Activated CD4-positive, alpha-beta T cell treated with anti-CD3 and anti-CD28 coated beads, Interleukin-2, amount 10 ng/mL, durations not matched to agents 7 days and 5 days (primary cell): ENCODE measurements at places on chromosomes 4 and X. TPM values are rescaled to one million over a fixed set of nuclear protein-coding genes. Genes with fewer than 3 reads are reported as not detected.

GRCh38 chrX:9656277-9656676, 109.4 kb downstream of the GPR143 start:
- H3K4me3 ChIP-seq, result no peak overlapping the region
- DNase-seq, result no peak
- peaks cover 8% of the 10 kb centered on the region for H3K36me3 ChIP-seq

- no peak overlapping the region for H3K4me3 ChIP-seq
- DNase-seq, result no peak
- no peaks in the 10 kb centered on the region for H3K4me1 ChIP-seq
- no peak overlapping the region for H3K27ac ChIP-seq
- H3K27me3 ChIP-seq, result peaks cover 14% of the 10 kb centered on the region
These were observed 157.7 kb downstream of the CCNG2 start for GRCh38 chr4:77314697-77315096.

GRCh38 chrX:12548341-12548740, 242.9 kb upstream of the PRPS2 start:
- no peak for DNase-seq
- H3K4me3 ChIP-seq, result no peak overlapping the region
- H3K27me3 ChIP-seq, result no peaks in the 10 kb centered on the region
- no peaks in the 10 kb centered on the region for H3K36me3 ChIP-seq
- no peak overlapping the region for H3K27ac ChIP-seq

DNA sequence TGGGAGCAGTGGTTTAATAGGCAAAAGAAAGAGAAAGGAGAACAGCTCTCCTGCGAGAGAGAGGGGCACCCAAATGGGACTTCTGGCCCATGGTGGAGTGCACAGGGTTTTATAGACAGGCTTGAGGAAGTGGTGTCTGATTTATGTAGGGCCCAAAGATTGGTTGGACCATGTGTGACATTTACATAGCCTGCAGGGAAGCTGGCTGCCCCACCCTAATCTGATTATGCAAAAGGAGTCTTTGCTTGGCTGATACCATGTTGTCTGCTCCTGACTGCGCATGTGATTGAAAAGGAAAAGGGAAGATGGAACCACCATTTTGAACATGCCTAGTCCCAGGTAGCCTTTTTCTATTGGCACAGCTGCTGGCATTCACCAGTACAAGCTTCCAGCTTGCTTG, 100.0 kb upstream of the DIPK2B start:
- DNase-seq, result no peak
- H3K36me3 ChIP-seq, result no peaks in the 10 kb centered on the region
- H3K4me1 ChIP-seq, result no peaks in the 10 kb centered on the region
- H3K4me3 ChIP-seq, result no peak overlapping the region
- no peak overlapping the region for H3K27ac ChIP-seq
- no peaks in the 10 kb centered on the region for H3K27me3 ChIP-seq

PABPC1L2A gene
- total RNA-seq, result not detected

DNA sequence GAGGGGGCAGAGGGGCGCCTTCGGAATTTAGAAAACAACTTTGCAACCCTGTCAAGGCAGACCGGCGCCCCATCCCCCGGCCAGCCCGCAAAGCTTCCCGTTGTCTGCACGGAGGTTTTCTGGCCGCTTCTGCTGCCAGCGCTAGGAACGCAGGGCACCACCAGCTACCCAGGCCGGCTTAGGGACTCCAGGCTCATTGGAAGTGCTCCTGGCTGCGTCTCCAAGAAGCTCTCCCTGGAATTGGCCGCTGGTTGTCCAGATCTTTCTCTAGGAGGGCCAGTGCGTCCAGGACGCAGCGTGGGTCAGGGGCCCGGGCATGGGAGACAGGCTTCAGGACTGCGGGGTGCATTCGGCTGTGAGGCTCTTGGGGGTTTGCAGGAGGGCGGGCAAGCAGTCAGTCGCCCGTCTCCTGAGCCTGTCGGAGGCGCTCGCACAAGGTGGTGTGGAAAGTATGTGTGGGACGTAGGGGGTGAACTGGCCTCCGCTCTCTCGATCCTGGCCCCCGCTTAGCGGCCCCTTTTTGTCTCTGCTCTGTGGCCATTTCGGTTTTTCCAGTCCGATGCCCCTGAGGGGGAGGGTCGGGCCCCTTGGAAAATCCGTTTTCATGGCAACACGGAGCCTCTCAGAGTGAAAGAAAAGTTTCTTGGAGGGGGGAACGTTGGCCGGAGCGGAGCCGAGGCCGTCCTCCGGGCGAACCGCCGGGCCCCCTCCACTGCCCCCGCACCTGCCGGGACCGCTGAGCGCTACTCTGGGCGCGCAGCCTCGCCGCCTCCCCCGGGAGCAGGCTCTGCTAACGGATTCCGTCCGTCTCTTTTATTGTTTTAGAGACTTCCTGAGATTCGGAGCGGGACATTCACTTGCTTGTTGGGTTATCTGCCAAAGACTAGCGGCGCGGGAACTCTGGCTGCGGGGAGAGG, 810 bp upstream of the SOX3 start:
- H3K27ac ChIP-seq, result no peak overlapping the region
- DNase-seq, result no peak
- H3K4me1 ChIP-seq, result no peaks in the 10 kb centered on the region
- no peak overlapping the region for H3K4me3 ChIP-seq
- no peaks in the 10 kb centered on the region for H3K36me3 ChIP-seq
- H3K27me3 ChIP-seq, result peaks cover 59% of the 10 kb centered on the region

TASL gene
- 6.2 TPM for total RNA-seq

DNA sequence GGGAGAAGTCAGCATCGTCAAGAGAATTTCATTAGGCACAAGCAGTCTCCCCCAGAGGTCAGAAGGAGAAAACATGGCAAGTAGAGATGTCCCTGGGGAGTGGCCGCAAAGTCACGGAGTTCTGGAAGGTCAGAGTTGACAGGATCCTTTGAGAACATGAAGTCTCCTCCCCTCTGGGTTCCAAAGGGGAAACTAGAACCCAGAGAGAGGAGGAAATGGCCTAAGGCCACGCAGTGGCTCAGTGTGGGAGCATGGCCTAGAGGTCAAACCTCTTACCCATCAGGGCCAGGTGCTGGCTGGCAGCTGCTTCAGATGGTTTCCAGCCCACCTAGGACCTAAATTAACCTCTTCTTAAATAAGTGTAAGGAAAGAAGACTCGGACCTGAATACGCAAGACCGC, 884 bp downstream of the IDH3G start:
- peak overlapping the region; percentile 82 for H3K27ac ChIP-seq
- H3K36me3 ChIP-seq, result peaks cover 11% of the 10 kb centered on the region
- peaks cover 21% of the 10 kb centered on the region for H3K4me1 ChIP-seq
- H3K27me3 ChIP-seq, result no peaks in the 10 kb centered on the region
- peak overlapping the region; percentile 93 for H3K4me3 ChIP-seq

EGF gene
- not detected for total RNA-seq

DNA sequence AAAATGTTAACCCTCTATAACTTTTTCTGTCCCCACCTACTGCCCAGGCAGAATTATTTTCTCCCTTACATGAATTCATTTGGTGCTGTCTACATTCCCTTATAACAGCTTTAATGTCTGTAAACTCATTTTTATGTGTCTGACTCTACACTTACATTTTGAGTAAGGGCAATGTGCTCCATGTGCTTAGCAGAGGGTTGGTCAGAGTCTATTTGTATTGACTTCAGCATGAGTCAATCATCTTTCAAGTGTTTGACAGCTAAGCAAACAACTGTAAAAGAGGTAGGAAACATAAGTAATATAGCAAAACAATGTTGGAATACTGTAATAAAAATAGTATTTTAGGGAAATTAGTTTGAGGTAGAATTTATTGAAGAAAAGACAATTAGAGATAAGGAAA, 6.3 kb downstream of the IL15 start:
- peaks cover 12% of the 10 kb centered on the region for H3K4me1 ChIP-seq
- DNase-seq, result no peak
- no peaks in the 10 kb centered on the region for H3K36me3 ChIP-seq
- H3K4me3 ChIP-seq, result no peak overlapping the region

DNA sequence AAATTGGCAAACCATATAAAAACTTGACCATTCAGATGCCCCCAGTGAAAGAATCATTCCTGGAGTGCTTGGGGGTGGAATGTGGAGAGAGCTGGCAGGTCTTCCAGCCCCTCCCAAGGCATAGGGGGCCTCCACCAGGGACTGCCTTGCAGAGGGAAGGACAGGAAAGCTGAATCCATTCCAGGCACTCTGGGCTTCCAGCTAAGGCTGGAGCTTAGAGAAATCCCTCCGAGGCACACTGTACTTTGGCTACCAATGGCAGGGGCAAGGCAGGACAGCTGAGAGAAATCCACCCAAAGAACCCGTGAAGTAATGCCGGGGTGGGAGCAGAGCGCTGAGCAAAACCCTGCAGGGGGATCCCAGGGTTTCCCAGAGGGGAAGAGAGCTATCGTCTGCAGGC, 4.0 kb downstream of the CENPU start:
- DNase-seq, result no peak
- H3K4me1 ChIP-seq, result peaks cover 62% of the 10 kb centered on the region
- H3K27me3 ChIP-seq, result no peaks in the 10 kb centered on the region
- peaks cover 47% of the 10 kb centered on the region for H3K36me3 ChIP-seq
- no peak overlapping the region for H3K4me3 ChIP-seq

DNA sequence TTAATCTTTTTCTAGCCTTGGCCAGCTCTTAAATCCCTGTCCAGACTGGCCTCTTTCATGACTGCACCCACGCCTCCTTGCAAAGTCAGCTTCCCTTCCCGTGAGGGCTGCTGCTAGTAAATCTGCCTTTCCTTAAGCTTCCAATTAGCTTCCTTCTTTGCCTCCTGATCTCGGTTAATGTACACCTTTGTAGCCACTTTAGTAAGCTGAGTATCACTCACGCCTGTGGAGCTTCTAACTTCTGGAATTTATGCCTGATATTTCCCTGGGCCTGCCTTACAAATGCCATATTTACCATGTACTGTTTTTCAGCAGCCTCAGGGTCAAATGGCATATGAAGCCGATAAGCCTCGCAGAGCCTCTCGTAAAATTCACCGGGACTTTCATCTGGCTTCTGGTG, 5.1 kb upstream of the UGT8 start:
- H3K4me1 ChIP-seq, result no peaks in the 10 kb centered on the region
- no peak for DNase-seq
- no peak overlapping the region for H3K27ac ChIP-seq

GRCh38 chr4:118942465-118942864, 53.8 kb downstream of the SYNPO2 start:
- no peak overlapping the region for H3K27ac ChIP-seq
- peaks cover 5% of the 10 kb centered on the region for H3K27me3 ChIP-seq
- no peak overlapping the region for H3K4me3 ChIP-seq
- no peak for DNase-seq

GRCh38 chrX:34631479-34632220, 25.4 kb downstream of the TMEM47 start:
- H3K4me3 ChIP-seq, result no peak overlapping the region
- H3K4me1 ChIP-seq, result no peaks in the 10 kb centered on the region
- no peaks in the 10 kb centered on the region for H3K36me3 ChIP-seq
- H3K27me3 ChIP-seq, result no peaks in the 10 kb centered on the region
- H3K27ac ChIP-seq, result no peak overlapping the region
- no peak for DNase-seq

DNA sequence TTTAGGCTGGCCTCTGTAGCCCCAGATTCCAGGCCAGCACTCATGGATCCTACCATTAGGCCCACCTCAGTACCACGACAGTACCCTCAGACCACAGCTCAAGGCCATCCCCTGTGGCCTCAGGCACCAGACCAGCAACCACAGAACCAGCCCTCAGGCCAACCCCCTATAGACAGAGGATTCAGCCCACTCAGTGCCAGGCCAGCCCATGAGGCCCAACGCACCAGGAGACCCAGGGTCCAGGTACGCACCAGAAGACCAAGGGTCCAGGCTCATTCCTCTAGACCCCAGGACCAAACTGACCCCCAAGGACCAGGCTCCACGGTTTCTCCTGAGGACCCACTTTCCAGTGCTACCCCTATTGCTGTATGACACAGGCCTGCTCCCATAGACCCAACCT, 39.5 kb upstream of the MAGEC2 start:
- no peaks in the 10 kb centered on the region for H3K36me3 ChIP-seq
- no peaks in the 10 kb centered on the region for H3K27me3 ChIP-seq
- H3K4me1 ChIP-seq, result no peaks in the 10 kb centered on the region

GRCh38 chrX:118062048-118062789, 54.4 kb downstream of the KLHL13 start:
- H3K36me3 ChIP-seq, result no peaks in the 10 kb centered on the region
- no peak for DNase-seq
- no peaks in the 10 kb centered on the region for H3K27me3 ChIP-seq
- no peaks in the 10 kb centered on the region for H3K4me1 ChIP-seq
- no peak overlapping the region for H3K27ac ChIP-seq

DNA sequence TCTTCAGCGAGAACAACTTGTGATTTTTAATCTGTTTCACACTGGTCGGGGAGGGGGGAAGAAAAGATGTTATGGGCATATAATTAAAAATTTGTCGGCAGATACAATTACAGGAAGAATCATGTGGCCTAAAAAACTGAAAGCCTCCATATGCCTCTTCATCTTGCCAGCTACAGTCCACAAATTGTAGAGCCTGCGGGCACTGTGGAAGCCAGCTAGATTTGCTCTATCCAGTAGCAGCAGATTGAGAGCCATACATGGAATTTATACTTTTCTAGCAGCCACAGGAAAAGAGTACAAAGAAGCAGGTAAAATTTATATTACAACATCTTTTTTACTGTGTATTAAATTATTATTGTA, 147.3 kb downstream of the TBL1X start:
- no peak for DNase-seq

GRCh38 chr4:71867598-71867997, 83.7 kb upstream of the GC start:
- H3K27me3 ChIP-seq, result no peaks in the 10 kb centered on the region
- H3K4me3 ChIP-seq, result no peak overlapping the region
- no peak overlapping the region for H3K27ac ChIP-seq
- H3K36me3 ChIP-seq, result no peaks in the 10 kb centered on the region
- no peaks in the 10 kb centered on the region for H3K4me1 ChIP-seq

LNX1 gene
- not detected for total RNA-seq

DNA sequence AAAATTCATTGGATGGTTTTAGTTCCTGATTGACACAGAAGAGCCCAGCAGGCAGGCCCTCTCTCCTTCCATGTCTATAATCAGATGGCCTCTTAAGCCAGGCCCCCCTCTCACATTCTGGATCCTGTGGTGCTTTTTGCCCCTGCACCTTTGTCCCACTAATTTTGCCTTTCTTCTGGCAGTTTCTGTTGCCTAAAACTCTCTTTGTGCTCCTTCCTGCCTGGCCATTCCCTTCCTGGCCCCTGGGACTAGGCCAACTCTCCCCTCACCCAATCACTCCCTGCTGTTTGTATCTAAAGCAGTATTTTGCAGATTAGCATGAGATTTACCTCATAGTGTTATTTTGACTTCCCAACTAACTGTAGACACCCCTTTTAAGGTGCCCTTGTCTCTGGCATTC, 42.7 kb upstream of the DDX3X start:
- H3K27ac ChIP-seq, result no peak overlapping the region
- H3K27me3 ChIP-seq, result no peaks in the 10 kb centered on the region
- no peaks in the 10 kb centered on the region for H3K4me1 ChIP-seq
- no peak overlapping the region for H3K4me3 ChIP-seq

EFNB1 gene
- total RNA-seq, result 4.6 TPM

DNA sequence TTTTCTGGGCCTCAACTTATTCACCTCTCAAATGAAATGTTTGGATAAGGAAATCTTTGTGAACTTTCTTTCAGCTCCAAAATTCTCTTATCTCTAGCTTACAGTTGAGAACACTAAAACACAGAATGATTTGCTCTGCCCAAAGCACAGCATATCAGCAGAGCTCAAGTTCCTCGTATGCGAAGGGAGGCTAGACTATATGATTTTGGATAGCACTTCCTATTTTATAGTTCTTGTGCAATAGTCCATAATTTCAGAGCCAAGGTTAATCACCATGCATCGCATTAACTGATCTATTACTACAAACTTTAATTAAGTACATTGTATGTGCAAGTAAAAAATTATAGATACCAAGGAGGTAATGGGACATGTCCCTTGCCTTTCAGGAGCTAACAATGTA, 27.0 kb upstream of the KLHL13 start:
- DNase-seq, result no peak
- H3K4me1 ChIP-seq, result no peaks in the 10 kb centered on the region
- no peaks in the 10 kb centered on the region for H3K36me3 ChIP-seq
- no peak overlapping the region for H3K27ac ChIP-seq
- H3K27me3 ChIP-seq, result no peaks in the 10 kb centered on the region

PDHA2 gene
- total RNA-seq, result not detected

MAMLD1 gene
- 2.4 TPM for total RNA-seq

BRS3 gene
- not detected for total RNA-seq
